ENCODE measurements at places on chromosomes 1 and 21.

DNA sequence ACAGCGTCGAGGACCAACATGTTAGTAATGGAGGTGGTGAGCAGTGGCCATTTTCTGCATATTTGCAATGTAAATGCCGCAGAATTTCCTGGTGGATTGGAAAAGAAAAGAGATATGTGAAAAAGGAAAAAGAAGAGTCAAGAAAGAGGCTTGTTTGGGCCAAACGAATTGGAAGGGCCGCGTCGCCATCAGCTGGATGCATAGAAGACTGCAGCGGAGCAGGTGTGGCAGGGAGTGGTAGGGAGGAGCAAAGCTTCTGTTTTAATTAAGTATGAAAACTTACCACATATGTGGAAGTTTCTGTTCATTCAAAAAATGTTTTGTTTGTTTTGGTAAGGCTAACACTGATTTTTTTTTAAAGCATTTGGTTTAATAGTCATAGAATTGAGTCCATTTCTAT lies 690.7 kb downstream of the NCAM2 start:
- DNase-seq: peak; percentile 66

GRCh38 chr1:28326515-28326914 lies 2.3 kb upstream of the MED18 start:
- no peak for DNase-seq

- DNase-seq: no peak
Measured at GRCh38 chr21:28867401-28867800, 125.3 kb downstream of the LTN1 start.

DNA sequence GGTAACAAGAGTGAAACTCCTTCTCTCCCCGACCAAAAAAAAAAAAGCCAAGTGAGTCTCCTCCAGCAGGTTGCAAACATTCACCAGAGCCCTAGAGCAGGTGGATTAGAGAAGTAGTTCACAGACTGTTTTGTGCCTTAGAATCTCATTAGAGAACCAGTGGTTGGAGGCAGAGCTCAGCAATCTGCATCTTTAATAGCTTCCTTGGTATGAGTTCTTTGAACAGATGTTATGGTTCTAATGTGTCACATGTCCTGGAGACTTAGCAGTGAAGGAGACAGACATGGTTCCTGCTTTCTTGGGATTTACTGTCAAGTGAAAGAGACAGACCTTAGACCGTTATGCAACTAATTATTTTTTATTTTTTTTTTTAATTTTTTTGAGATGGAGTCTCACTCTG lies 26.8 kb downstream of the SESN2 start:
- DNase-seq: no peak

DNA sequence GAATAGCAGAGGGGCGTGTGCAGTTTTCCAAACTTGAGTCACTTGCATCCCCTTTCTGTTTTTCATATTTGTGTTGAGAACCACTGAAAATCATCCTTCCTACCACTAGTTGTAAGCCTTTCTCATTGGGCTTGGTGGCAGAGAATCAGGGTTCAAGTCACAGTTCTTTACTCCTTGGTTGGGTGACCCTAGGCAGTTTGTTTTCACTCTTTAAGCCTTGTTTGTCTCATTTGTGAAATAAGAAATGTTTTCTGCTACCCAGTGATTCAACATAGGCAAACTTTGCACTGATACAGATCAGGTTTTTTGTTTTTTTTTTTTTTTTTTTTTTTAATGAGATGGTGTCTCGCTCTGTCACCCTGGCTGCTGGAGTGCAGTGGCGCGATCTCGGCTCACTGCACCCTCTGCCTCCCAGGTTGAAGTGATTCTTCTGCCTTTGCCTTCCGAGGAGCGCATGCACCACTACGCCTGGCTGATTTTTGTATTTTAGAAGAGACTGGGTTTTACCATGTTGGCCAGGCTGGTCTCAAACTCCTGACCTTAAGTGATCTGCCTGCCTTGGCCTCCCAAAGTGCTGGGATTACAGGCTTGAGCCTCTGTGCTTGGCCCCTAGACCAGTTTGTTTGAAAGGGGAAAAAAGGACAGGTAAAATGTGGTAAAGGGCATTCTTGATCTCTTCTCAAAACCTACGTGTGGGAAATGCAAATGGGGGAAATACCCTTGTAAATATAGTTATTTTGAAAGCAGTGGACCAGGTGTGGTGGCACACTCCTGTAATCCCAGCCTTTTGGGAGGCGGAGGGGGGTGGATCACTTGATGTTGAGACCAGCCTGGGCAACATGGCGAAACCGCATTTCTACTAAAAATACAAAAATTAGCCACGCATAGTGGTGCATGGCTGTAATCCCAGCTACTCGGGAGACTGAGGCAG lies 3.2 kb downstream of the CLIC4 start:
- DNase-seq: no peak

GRCh38 chr21:41552254-41552653 lies 44.3 kb upstream of the TMPRSS2 start:
- DNase-seq: no peak

- no peak for DNase-seq
Measured at GRCh38 chr21:15135867-15136629, 71.2 kb upstream of the NRIP1 start.

DNA sequence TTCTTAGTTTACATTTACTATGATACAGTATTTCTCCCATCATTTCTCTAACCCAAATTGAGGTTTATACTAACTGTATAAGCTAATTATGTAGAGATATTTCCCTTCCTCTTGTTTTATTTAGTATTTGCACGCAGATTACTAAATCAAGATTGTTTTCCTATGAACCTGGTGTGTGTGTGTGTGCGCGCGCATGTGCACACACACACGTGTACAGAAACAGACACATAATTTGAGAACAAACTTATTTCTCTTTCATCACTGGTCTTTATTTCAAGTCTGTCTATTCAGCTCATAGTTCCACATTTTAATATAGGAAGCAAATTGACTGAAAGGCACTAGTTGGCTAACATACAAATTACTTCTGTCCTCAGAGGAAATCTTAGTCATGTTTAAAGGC lies 19.7 kb upstream of the COL24A1 start:
- no peak for DNase-seq

DNA sequence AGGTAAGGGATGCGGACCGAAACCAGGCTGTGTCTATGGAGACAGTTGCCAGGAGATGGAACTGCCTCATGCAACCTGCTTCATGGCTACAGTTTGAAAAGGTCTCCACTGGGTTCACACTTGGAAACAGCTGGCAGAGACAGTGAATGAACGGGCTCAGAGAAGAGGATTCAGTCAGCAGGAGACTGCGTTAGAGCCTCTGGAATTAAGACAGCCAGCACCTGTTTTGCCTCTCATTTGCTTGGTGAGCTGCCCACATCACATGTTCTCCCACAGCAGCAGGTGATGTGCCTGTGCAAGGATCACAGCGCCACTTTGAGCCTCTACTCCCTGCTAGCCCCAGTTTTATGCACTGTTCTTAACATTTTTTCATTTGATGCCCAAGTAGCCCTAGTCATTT lies 321.0 kb downstream of the PLPP3 start:
- DNase-seq: no peak

GRCh38 chr1:51070011-51070410 lies 32.0 kb upstream of the C1orf185 start:
- DNase-seq: no peak

DNA sequence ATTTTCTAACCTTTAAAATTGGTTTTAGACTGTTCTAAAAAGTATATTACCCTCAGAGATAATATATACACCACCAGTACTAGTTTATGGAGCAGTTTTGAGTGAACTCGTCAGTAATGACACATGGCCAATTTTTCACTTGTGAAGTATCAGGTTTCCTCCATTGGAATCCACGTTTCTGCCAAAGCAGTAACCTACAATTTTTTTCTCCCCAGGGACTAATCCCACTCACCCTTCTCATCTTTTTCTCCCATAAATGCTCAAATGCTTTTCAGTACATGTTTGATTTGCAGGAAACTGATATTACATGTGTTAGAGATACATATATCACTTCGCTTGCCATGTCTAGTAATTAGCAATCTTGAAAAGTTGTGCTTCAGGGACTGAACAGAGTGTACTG lies 94.1 kb downstream of the COL24A1 start:
- DNase-seq: no peak

DNA sequence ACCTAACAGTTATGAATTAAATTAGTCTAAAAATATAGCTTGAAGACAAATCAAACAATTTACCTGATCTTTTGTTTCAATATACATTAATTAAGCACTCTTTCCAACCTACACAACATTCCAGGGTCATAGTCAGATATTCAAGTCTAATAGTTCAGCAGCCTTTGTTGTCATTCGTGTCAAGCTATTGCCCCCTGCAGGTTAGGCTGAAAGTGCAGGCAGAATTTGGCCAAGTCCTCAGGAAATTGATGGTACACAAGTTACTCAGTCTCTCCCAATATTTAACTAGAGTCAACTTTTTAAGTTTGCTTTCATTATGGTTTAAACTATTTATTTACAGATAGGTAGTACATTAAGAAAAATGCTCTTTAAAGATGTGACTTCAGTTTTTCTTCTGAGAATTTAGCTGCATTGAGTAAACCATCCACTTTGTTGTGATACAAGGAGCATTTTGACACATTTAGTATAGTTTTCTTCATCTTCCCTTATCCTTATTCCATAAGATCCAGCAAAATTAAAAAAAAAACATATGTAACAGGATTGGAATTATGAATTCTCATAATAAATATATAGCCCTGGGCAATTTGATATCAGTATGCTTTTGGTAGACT lies 130.3 kb upstream of the DPYD start:
- DNase-seq: peak; percentile 84

DNA sequence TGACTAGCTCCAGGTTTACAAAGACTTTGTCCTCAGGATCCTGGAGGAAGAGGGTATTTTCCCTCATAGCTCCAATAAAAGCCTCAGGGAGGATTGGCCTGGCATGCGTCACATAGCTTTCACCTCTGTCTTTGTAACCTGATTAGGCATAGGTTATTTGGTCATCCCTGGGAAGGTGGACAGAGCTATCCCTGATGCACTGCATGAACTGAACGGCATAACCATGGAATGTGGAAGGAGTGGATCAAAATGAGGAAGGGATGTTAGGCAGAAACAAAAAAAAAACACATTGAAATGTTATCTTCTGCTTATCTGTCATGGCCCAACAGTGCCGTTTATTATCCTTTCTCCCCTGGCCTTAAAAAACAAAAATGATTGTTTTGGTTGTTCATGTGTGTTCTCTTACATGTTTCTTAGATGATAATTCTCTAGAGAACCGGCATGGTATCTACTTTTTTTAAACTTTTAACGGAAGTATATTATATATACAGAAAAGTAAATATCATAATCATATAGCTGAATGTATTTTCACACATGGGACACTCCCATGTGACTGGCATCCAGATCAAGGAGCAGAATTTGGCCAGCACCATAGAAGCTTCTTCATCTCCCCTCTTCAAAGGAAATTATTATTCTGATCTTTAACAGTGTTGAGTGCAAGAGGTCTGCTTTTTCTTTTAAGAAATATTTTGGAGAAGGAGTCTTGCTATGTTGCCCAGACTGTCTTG lies 85.3 kb downstream of the RPS6KC1 start:
- peak; percentile 85 for DNase-seq

DNA sequence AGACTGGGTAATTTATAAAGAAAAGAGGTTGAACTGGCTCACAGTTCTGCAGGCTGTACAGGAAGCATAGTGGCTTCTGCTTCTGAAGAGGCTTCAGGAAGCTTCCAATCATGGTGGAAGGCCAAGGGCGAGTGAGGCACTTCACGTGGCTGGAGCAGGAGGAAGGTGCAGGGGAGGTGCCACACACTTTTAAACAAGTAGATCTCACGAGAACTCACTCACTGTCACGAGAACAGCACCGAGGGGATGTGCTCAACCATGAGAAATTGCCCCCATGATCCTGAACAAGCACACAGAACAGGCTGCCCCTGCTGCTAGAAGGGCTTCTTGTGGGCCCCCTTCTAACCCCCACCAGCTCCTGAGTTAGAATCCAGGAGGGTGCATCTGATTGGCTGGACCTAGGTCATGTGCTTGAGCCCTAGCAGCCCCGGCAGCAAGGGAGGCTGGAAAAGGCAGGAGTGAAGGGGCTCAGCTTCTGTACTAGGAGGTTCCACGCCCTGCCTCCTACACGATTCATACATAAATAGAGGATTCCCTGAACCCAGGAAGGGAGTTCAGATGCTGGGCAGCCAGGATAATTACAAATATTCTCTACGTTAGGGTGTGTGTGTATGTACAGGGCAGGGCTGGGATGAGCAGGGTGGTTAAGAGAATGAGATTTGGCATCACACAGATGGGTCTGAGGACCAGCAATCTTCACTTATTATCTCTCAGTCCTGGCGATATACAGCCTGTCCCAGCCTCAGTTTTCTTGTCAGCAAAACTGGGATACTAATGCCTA lies 72.8 kb upstream of the ATP5PO start:
- DNase-seq: no peak

GRCh38 chr21:40923407-40923806 lies 76.4 kb upstream of the DSCAM start:
- DNase-seq: no peak

DNA sequence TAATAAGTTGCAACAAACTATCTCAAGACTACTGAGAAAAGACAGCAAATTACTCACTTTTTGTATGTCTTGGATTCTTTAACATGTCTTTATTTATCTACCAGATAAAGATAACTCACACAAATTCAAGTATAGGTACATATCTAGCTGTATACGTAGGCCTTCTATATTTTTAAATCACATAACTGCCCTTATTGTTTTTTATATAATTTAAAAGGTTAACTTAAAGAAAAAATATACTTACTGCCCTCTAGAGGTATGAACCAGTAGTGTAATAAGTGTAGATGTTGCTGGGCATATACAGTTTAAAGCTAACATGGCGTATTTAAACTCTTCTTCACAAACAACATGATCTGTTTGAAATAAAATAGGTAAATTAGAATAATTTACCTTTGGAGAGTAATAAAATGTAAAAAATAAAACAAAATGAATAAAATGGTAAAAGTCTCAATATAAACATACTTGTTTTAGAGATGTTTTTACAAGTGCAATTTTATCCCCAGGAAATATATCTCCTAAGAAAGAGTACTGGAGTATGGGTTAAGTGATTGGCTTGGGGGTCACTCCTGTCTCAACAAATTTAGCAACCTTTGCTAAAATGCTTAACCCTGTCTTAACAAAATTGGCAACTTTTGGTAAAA lies 235.2 kb downstream of the KCNT2 start:
- DNase-seq: no peak

DNA sequence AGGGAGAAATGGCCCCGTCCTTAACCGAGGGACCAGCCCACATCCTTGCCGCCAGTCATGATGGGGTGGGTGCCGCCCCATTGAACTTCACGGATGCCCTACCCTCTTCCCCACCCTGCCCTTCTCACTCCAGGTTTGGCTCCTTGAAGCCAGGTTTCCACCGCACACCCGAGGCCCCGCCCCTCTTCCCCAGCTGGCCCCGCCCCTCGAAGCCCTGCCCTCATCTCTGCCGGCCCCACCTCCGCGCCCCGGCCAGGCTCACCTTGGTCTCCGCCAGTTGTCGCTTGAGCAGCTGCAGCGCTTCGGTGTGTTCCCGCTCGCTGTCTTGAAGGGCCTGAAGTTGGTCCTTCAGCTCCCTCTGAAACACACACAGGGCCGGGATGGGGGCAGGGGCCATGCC lies 16.6 kb downstream of the TRIM62 start:
- peak; percentile 75 for DNase-seq

DNA sequence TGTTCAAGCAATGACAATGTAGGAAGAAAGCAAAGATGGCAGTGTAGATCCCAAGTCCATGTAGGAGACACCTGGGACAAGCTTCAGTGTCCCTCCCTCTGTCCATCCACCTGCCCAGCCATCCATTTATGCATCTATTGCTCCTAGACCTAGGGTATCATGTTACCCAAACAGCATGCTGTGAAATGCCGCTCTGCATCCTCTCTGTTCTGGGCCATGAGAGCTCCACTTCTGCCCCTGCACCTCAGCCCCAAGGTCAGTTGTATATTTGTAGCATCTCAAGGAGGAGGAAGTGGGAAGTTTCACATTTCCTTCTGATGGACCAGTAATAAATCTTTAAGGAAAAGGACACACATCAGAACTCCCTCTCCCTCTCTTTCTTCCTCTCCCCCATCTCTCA lies 27.9 kb upstream of the TSPEAR start:
- no peak for DNase-seq
